Kidney epithelial cell (primary cell): ENCODE measurements at places on chromosomes 7 and 10. TPM values are rescaled to one million over a fixed set of nuclear protein-coding genes. Genes with fewer than 3 reads are reported as not detected.

Gene CYTH3
- total RNA-seq = 24.9 and 44.8 TPM in 2 replicates

Gene FOXL3
- not detected in 2 replicates for total RNA-seq

Gene SFRP4
- 0.21 TPM in 1 of 2 replicates, not detected in the other for total RNA-seq

Gene PRF1
- not detected in 2 replicates for total RNA-seq

Gene ERVW-1
- not detected in 2 replicates for total RNA-seq

Gene VWA2
- 2.2 and 3.8 TPM in 2 replicates for total RNA-seq

Gene ZC3HAV1L
- total RNA-seq = 14.4 and 21.6 TPM in 2 replicates

Gene TMEM270
- not detected in 2 replicates for total RNA-seq

Gene ACTR3C
- total RNA-seq = 3.3 and 4.0 TPM in 2 replicates

Gene RPEL1
- total RNA-seq = 0.04 TPM in 1 of 2 replicates, not detected in the other

Gene A1CF
- not detected in 2 replicates for total RNA-seq

Gene AMZ1
- 2.8 and 5.6 TPM in 2 replicates for total RNA-seq

Gene STMP1
- 17.2 and 20.2 TPM in 2 replicates for total RNA-seq

Gene ACHE
- total RNA-seq = 1.3 and 6.4 TPM in 2 replicates

Gene BAIAP2L1
- total RNA-seq = 32.5 and 38.8 TPM in 2 replicates

Gene GPER1
- total RNA-seq = 0.08 and 0.55 TPM in 2 replicates

Gene SLC13A1
- not detected in 2 replicates for total RNA-seq

Gene ALDH18A1
- total RNA-seq = 50.7 and 51.2 TPM in 2 replicates

Gene MUC12
- 2.9 and 4.2 TPM in 2 replicates for total RNA-seq

Gene PLXNA4
- 0.14 and 5.9 TPM in 2 replicates for total RNA-seq

Gene MASTL
- total RNA-seq = 9.0 and 11.0 TPM in 2 replicates

Gene CPVL
- total RNA-seq = 19.1 and 25.9 TPM in 2 replicates

Gene KIN
- 15.3 and 16.9 TPM in 2 replicates for total RNA-seq
